Common myeloid progenitor, CD34-positive (primary cell): ENCODE measurements at places on chromosomes 1 and 21.

- no peak for DNase-seq
Observed at GRCh38 chr1:44024903-44025525, 6.2 kb downstream of the SLC6A9 start.

DNA sequence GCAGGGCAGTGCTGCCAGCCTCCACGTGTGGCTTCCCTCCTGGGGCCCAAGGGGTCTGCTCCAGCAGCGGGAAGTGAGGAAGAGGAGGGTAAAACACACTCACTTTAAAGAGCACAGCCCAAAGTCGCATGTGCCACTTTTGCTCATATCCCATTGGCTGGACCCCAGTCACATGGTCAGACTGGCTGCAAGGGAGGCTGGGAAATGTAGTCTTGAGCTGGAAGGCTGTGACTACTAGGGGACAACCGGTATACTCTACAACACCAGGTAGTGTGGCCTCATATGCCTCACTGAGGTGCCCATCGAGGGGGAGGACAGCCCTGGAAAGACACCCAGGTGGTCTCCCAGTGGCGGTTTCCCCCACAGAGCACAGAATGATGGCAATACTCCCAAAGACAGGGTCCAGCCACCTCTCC lies 45.2 kb downstream of the CAMK2N1 start:
- peak; percentile 44 for DNase-seq

DNA sequence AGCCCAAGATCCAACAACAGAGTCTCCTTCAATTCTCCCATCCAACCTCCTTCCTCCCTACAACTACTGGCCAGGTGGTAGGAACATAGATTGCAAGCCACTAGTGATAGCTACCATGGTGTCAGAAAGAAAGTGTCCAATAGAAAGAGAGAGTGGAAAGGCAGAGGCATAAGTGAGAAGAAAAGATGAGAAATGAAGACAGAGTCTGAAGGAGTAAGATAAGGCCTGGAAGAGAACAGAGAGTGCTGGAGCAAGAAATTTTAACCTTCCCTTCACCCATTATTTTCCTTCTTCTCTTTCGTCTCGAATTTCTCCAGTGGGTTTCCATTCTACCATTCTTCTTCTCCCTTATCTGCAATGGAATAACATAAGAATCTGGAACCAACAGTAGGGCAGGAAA lies 57.9 kb downstream of the CDC42BPA start:
- no peak for DNase-seq

- DNase-seq = peak; percentile 77
Observed at GRCh38 chr1:29706936-29707335, 470.6 kb downstream of the PTPRU start.

DNA sequence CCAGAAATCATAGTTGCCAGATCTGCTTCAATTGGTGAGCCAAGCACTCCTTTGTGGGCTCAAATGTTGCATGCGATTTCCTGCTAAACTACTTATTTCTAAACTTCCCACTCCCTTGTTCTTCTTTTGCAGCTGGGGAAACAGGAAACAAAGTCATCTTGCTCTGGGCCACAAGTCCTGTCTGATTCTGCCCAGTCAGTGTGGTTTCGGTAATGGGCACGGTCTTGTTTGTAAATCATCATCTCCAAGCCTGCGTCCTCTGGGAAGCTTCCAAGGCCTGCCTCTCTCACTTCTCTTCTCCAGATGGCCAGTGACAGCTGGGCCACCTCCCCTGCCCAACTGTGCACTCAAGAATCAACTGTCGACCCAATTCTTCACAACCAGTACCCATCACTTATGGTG lies 4.4 kb downstream of the S100A8 start:
- peak; percentile 92 for DNase-seq

- DNase-seq = peak; percentile 86
Observed at GRCh38 chr1:232904566-232904965, 45.8 kb upstream of the NTPCR start.

DNA sequence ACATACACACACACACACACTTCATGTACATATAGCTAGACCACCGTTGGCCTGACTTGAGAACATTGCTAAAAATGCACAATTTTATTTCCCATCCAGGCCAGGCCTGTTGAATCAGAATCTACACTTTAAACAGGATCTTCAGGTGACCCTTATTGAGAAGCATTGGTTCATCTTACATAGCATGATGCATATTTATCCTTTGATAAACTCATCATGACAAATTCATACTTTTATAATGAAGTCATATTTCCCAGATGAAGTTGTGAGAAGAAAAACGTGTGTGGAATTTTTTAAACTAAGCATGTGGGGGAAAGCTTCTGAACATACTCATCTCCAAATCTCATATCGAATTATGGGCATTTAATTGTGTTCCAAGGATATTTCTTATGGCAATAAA lies 877.7 kb downstream of the MRPL39 start:
- no peak for DNase-seq

- no peak for DNase-seq
Observed at GRCh38 chr1:63027176-63027575, 243.2 kb downstream of the ATG4C start.

DNA sequence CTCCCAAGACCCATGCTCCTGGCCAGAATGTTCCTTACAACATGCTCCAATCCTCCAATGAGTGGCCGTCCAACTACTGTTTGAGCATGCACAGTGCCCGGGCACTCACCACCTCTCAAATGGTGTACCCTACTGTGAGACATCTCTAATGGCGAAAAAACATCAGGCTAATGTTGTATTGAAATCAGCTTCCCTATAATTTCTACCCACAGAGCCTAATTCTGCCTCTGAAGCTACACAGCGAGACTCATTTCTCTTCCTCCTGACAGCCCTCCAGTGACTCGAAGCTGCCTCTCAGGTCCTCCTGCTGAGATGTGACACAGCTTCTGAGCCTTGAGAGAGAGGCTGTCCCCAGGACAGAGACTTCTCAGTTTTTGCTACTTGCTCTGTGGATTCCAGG lies 130.7 kb downstream of the FAM78B start:
- no peak for DNase-seq

DNA sequence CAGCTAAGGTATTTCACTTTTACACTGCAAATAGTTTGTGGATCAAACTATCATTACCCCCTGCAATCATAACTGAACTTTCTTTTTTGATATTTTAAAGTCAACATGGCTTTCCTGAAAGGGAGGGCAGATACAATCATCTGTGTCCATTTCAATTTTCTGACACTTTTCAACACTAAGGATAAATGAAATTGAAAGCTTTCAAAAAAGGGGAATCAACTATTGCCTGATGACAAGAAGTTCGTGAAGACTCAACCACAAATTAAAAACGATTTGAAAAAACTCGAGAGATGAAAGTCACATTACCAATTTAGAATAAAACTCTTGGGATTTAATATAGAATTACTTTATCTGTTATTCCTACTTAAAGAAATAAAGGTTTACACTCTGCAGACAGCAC lies 11.7 kb downstream of the SRSF4 start:
- DNase-seq = no peak

DNA sequence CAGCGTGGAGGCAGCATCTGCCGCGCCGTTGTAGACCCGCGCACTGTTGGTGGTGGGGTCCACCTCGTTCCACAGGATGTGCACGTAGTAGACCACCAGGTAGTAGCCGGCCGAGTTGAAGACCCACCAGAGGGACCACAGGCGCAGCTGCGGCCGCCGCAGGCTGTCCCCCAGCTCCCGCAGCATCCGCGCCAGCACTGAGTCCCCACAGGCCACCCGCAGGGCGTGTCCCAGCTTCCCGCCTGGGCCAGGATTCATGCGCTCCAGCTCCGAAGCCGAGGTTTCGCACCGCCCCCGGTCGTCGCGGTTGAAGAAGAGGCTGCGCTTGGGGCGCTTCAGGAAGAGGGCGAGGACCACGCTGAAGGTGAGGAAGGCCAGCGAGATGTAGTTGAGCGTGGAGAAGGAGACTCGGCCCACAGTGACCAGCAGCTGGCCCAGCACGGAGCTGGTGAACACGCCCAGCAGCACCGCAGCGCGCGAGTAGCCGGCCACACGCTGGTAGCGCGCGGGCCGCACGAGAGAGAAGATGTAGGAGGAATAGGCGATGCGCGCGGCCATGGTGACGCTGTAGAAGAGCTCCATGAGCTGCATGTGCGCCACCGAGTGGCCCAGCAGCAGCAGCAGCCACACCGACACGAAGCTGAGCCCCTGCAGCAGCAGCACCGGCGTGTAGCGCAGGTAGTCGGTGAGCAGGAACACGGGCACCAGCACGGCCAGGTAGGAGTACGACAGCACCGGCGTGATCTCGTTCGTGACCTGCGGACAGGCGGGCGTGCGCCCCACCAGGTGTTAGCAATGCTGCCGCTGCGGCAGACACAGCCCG lies 10.6 kb downstream of the SLC19A1 start:
- DNase-seq = no peak

- DNase-seq = no peak
Observed at GRCh38 chr21:31383770-31384169, 39.7 kb upstream of the TIAM1 start.

GRCh38 chr1:178686407-178686806 lies 38.6 kb upstream of the RALGPS2 start:
- DNase-seq = no peak

GRCh38 chr21:44985441-44986401 lies 45.9 kb downstream of the SLX9 start:
- DNase-seq = no peak

DNA sequence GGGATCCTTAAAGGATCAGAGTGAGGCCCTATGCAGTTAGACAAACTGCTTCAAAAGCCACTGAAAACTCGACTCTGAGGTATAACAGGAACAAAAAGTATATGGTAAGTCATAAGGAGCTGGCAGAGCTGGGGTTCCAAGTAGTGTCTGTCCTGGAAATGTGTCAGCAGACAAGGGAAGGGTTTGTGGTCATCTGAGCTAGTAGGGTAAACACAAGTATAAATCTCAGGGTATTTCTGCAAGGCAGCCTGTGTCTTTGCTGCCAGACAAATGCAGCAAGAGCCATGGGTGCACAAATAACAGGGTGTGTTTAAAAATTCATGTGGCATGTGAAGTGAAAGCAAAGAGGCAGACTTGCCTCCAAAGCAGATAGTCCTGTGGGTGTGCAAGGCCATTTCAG lies 759.0 kb upstream of the ADAMTS5 start:
- DNase-seq = no peak

DNA sequence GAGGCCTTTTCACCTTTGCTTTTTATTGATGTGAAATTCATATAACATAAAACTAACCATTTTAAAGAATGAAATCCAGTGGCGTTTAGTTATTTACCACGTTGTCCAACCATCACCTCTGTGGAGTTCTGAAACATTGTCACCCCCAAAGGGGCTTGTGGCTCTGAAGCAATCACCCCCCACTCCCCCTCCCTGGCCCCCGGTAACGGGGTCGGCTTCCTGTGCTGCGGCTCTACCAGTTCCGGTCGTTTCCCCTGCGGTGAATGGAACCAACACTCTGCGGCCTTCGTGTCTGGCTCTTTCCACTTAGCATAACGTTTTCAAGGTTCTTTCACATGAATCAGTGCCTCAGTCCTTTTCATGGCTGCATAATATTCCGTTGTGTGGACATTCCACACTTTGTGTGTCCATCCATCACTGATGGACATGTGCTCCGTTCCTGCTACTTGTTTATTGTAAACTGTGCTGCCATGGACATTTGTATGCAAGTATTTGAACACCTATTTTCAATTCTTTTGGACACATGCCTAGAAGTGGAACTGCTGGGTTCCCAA lies 1.8 kb upstream of the ISG15 start:
- peak; percentile 56 for DNase-seq

DNA sequence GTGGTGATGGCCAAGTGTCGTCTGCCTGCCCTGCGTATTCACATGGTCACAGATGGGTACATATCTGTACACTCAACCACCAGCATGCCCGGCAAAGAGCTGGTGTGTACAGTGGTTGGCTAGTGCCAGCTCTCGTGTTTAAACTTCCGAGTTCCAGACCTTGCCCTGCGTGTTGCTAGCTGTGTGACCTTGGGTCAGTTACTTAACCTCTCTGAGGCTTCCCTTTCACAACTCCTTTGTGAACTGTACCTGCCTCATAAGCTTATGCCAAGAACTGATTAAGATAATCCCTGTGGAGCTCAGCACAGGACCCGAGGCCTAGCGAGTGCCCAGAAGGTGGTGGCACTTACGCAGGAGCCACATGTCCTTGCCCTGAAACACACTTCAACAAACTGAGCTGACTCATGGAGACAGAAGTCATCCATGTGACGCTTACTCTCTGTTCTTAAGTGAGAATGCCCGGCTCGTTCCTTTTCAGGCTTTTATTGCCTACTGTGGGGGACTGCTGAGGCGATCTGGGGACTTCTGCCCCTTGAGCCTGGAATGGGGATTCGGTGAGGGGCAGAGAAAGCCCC lies 55.4 kb downstream of the ALPL start:
- DNase-seq = no peak

DNA sequence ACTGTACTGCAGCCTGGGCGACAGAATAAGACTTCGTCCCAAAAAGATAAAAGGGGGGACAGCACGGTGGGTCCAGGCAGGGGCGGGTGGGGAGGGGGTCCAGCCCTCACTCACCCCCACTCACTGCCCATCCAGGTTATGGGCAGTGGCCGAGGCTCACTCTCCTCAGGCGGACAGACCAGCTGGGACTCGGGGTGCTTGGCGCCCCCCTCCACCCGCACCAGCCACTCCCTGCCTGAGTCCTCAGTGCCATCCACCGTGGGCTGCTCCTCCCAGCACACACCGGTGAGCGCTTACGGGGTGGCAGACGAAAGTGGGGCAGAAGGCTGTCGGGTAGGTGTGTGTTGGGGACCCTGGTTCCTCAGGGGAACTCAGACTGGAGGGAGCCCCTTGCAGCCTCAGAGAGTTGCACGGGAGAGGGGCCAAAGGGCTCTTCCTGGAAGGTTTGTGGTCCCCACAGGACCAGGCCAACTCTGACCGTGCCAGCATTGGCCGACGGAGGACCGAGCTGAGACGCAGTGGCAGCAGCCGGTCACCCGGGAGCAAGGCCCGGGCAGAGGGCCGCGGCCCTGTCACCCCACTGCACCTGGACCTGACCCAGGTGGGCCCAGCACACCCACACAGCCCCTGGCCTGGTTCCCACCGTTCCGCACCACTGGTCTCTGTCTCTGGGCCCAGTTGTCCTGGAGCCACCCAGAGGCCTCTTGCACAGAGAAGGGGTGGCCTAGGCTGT lies 6.6 kb downstream of the PLEKHN1 start:
- DNase-seq = no peak

- DNase-seq = no peak
Observed at GRCh38 chr1:24167008-24167407, 20.1 kb downstream of the IFNLR1 start.

- DNase-seq = peak; percentile 68
Observed at GRCh38 chr1:52633291-52633754, 355 bp downstream of the SHISAL2A start.

DNA sequence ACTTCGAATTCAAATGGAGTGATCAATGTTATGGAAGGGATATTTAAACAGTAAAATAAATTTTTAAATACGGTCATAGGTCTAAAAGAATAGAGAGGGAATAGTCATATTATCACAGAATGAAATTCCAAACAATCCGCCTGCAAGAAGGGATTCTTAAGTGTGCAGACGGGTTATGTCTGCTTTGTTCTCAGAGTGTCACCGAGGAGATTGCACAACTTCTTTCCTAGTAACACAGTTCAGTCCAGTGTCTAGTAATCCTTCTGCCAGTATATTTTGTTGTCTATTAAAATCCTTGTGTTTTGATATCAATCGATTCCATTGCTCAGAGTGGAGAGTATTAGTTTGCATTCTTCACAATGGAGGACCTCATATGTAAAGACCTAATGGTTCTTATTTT lies 48.4 kb downstream of the LRRC53 start:
- DNase-seq = no peak

GRCh38 chr1:226731257-226731893 lies 7.7 kb downstream of the ITPKB start:
- no peak for DNase-seq

GRCh38 chr21:35578347-35578782 lies 482.0 kb downstream of the SETD4 start:
- no peak for DNase-seq

- no peak for DNase-seq
Observed at GRCh38 chr1:90712915-90713730, 4.0 kb downstream of the BARHL2 start.

- DNase-seq = no peak
Observed at GRCh38 chr1:244654108-244655038, 1.4 kb downstream of the DESI2 start.
